ENCODE measurements at places on chromosomes 6 and 20.

GRCh38 chr6:138454981-138455706 is 44.1 kb downstream of the NHSL1 start:
- no peak for DNase-seq

GRCh38 chr6:112439432-112439831 is 92.3 kb downstream of the RFPL4B start:
- DNase-seq: no peak

DNA sequence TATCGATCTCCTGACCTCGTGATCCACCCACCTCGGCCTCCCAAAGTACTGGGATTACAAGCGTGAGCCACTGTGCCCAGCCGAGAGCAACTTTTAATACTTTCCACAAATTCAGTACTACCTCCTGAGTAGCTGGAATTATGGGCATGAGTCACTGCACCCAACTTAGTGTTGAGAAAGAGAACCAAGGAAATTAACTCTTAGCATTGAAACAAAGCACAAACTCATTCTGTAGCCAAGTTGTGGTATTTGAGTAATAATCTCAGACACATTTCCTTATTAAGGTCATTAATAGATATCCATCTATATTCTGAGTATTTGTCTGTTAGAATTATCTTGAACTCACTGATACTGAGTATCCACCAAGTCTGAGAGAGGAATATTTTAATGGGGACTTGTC is 14.3 kb upstream of the ELOVL2 start:
- no peak for DNase-seq

DNA sequence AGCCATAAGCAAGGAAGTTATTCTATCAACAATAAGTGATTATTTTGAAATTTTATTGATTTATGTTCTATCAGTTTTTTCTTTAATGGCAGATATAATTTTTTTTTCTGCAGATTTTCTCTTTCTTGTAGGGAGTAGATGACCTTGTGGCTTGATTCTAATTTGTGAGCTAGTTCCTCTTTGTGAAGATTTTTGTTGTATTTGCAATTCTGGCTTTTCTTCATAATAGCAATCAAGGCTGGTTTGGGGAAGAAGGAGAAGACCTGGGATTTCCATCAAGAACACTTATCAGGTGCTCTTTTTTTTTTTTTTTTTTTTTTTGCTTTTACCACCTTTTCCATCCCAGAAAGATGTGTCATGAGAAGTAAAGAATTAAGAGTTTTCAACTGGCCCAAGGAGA is 324.2 kb upstream of the MAN1A1 start:
- no peak for DNase-seq

DNA sequence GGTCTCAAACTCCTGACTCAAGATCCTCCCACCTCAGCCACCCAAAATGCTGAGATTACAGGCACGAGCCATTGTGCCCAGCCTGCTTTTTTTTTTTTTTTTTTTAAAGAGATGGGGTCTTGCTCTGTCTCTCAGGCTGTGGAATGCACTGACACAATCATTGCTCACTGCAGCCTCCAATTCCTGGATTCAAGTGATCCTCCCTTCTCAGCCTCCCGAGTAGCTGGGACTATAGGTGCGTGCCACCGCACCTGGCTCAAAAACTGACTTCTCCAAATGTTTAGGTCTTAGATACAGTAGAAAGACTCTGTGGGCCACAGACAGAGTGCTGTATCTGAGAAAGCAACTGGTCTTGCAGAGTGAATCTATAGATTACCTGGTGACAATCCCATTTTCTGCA is 31.1 kb upstream of the SLC4A11 start:
- no peak for DNase-seq

GRCh38 chr20:11943778-11944177 is 26.1 kb downstream of the BTBD3 start:
- DNase-seq: no peak

GRCh38 chr6:4403828-4404227 is 268.5 kb upstream of the ECI2 start:
- DNase-seq: no peak

DNA sequence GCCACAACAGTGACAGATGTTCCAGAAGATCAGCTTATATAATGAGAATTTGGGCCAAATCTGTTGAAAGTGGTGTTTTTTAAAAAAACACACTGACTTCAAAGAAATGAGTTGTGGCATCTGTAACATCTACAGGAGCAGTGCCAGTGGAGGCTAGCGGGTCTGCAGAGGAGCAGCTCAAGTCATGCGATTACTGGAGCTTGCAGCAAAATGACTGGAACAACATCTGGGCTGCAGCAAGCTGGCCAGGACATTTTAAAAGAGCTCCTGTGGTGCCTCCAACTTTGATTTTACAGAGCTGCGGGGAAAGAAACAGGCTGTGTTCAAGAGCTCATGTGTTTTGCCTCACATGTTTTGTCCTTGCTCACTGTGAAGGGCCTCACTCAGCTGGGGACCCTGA is 57.2 kb downstream of the TBX18 start:
- DNase-seq: no peak

DNA sequence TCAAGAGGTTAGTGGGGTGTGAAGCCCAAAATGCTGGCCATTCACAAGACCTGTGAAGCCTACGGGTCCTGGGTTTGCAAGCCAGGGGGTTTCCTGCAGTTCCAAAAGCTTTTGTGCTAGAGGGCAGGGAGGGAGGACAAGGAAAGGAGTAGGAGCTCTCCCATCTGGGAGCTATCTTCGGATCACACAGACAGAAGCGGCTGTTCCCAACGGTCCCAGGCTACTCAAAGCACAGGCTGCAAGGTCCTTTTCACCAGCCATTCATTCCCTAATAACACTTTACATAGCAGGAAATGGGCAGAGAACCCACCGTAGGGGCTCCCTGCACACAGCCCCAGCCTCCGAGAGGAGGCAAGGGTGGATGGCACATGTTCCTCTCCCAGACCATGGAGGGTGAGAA is 296.9 kb downstream of the FOXC1 start:
- DNase-seq: no peak

GRCh38 chr6:51430589-51430988 is 611.9 kb downstream of the TFAP2B start:
- no peak for DNase-seq

DNA sequence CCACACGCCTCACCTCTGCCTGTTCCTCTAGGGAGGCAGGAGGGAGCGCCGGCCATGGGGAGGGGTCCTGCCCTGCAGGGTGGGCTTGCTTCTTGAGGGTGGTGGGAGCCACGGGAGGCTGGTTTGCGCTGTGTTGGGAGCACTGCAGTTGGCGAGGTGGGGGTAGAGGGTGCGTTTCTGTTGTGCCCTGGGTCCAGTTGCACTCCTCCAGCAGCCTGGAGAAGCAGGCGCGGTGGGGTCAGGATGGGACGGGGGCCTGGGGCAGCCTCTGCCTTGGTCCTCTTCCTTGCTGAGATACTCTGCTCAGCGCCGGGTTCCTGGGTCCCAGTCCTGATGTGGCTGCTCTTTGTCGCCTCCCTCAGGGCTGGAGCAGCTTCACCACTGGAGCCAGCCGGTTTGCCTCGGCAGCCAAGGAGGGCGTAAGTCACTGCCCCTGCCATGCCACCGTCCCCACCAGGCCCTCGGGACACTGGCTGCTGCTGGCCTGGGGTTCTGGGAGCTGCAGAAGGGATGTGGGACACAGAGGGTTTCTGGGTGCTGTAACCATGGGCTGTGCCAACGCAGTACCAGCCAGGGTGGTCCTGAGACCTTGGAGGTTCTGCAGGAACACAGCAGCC is 8.4 kb downstream of the ARFGAP1 start:
- DNase-seq: no peak

GRCh38 chr6:10418862-10419748 is 4.2 kb upstream of the TFAP2A start:
- no peak for DNase-seq

DNA sequence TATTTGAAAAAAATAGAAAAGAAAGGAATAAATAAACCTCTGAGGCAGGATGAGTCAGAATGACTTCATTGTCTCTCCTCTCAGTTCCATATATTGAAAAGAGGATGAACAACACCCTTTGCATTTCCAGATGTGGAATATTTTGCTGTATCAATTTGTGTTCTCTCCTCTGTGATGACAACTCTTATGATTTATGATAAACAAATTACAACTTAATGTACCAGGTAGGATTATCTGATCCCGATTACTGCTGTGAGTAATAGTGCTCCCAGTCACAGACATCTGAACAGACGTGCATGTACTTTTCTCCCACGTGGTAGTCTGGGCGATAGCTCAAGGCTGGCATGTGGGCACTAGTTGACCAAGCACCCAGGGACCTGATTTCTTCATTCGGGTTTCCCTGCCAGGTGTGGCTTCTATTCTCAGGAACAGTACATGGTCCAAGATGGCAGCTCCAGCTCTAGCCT is 142.1 kb upstream of the SULF2 start:
- no peak for DNase-seq

DNA sequence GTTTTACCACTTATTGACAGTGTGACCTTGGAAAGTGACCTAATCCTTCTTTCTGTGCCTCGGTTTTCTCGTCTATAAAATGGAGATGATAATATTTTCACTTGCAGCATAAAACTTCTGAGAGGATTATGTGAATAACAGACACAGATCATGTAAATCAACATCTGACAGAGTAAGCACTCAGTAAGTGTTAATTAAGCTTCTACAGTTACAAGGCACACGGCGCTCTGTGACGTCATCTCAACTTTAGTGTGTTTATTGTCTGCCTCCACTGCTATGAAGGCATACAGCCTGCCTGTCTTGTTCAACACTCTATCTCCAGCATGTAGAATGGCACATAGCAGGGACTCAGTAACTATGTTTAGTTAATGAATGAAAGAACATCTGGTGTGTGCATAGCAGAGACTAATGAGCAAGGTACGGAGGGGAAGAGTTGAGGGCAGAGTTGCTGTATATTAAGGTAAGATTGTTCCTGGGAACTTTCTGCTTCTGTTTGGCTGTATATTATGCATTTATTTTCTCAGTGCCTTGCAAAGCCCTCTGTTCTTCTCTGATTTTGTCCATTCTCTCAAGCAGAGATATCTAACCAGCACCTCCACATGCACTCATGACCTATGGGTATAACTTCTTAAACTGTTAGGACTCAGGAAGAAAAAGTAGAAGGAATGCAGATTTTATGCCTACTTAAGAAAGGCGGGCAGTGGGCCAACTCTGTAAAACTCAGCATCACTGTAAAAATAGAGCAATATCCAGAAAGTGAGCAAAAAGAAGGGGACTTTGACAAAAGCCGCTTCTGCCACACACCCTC is 66.4 kb upstream of the STMND1 start:
- DNase-seq: peak; percentile 54

GRCh38 chr6:46026307-46026706 is 10.6 kb upstream of the CLIC5 start:
- DNase-seq: no peak

GRCh38 chr6:129710450-129711270 is 683 bp upstream of the ARHGAP18 start:
- DNase-seq: no peak

DNA sequence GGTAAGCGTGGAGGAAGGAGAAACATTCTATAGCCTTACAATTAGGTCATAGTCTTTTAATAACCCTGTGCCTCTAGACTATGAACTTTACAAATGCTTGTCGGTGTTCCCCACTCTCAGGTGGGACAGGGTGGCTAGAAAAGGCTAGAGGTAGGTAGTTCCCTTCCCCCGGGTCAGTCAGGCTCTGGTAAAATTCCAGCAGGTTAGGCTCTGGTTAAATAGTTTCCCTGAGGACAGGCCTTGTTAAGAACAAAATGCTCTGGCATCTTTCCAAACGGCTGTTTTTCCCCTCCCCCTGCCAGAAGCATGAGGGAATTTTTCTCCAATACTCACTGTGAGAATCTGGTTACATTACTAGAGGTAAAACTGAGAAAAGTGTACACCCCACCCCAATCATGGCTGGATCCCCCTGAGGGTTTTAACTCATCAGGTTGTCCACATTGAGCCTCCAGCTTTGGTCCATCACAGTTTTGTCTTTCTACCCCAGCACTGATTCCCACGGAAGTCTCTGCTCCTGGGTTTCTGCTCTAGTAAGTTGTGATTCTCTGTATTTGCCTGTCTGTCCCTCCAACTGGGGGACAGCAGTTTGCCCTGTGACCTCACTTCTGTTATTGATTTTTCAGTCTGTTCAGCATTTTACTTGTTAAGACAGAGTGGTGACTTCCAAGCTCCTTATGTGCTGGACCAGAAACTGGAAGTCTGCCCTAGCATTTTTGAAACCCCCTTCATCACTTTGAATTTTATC is 84.7 kb upstream of the ADGRF1 start:
- peak; percentile 26 for DNase-seq

GRCh38 chr6:105077596-105078385 is 102.0 kb downstream of the POPDC3 start:
- DNase-seq: peak; percentile 25

GRCh38 chr6:170190046-170190445 is 100.8 kb downstream of the DLL1 start:
- DNase-seq: no peak

GRCh38 chr6:148436466-148436865 is 93.8 kb downstream of the SASH1 start:
- DNase-seq: no peak

DNA sequence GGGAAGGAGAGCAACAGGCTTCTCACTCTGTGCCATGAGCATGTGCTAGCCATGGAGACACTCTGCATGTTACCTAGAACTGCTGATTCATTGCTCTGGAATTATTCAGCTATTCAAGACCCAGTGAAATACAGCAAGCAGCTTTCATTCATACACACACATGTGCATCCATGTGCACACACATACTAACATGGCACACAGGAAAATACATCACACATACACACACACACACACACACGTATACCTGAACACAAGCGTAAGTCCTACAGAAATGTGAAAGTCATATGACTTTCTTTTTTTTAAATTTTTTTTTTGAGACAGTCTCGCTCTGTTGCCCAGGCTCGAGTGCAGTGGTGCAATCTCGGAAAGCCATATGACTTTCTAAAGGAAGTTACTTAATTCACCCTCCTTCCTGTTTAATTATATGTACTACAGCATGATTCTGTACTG is 108.2 kb upstream of the NFATC2 start:
- no peak for DNase-seq

DNA sequence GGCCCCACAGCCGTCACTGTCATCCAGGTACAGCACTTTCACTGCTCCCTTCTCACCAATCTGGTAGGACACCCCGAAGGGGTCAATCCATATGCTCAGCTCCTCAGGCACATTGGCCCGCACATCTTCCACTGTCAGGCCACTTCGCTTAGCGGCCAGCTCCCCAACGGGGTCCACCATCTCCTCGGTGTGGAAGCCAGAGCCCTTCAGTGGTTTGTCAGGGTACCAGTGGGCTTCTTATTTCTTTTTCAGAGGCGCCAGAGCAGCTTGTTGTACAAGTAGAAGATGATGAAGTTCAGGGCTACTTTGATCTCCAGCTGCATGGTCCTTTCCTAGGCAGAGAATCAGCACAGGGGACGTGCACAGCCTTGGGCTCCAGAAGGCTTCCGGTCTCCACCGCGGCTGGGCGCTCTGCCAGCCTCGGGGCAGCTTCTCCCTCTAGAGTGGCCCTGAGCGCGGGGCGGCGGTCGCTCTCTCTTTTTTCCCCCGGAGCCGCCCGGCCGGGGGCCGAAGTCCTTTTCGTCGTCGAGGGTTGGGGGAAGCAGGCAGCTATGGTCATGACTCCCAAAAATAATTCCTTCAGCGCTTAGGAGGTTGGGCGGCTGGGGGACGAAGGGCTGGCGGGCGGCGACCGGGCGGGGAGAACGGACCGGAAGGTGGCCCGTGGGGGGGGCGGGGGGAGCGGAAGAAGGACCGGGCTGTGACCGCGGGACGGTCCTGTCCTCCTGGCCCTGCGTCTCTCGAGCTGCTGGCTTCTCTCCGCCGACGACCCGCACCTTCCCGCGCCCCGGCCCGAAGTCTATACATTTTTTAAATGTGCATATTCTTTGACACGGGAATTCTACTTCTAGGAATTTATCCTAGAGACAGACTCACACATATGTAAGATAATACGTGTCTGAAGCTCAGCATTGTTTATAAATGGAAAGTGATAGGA is 6.5 kb upstream of the ZSCAN9 start:
- peak; percentile 50 for DNase-seq
